ENCODE measurements at places on chromosomes 6 and 20.

DNA sequence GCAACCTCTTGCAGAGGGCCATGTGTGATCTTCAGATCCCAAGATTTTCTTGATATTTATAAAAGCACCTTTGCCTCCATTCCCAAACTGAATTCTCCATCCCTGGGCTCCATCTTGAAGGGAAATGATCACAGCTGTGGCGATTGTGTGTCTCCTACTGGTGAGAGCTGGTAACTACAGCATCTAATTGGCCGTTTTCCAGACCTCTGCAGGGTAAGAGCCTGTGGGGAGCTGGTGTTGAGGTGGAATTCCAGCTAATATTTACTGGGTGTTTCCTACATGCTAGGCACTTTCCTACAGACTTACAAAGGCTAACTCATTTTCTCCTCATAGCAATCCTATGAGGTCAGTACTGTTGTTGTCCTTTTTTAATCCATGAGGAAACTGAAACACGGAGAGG, 59.2 kb upstream of the FNDC1 start:
- peak; percentile 54 for DNase-seq

DNA sequence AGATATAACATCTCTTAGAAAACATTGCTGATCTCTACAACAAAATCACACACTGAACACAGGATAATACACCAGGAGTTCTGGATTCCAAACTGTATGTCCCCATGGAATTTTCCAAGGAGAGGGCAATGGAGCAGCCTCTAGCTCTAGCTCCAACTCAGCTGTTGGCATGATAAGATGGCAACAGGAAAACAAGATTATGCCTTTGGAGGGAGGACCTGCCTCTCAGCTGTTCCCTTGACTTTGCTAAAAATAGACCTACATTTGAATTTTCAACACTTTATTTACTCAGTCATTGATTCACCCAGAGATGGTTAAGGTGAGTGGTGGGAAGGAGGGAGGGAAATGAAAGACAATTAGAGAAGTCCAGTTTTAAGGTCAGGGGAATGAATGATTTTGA, 246.7 kb downstream of the ALDH8A1 start:
- DNase-seq, result no peak

DNA sequence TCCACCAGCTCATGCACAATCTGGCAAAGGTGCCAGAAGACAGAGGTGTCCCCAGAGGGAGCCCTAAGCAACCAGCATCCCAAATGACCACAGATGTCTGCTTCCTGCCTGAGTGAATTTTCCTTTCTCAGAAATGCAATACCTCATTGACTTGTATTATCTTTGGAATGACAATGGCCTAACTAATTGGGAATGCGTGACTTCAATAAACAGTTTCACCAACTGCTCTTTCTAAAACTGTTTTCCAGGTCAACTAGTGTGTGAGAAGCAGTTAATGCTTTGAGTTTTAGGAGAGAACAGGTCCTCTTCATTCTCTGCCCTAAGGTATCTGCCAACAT, 108.9 kb upstream of the SNX9 start:
- no peak for DNase-seq

DNA sequence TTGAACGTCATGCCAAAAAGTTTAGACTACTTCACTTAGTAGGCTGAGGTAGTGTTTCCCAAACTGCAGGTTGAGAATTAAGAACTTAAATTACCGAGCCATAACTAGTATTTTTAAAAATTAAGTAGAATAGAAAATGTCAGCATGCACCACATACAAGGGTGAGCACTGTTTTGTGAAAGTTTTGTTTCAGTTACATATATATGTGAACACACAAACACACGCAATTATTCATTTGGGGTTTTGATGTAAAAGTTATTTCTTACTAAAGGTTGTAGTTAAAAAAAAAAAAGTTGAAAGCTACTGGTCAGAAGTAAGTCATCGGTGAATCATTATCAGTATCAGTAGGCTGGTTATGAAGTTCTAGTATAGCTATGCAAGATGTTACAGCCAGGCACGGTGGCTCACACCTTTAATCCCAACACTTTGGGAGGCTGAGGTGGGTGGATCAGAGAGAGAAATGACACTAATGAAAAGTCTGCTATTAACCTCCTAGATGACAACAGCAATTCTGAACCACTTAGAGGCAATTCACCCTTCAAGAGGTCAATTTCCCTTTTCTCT, 24.1 kb downstream of the FASTKD5 start:
- peak; percentile 20 for DNase-seq

DNA sequence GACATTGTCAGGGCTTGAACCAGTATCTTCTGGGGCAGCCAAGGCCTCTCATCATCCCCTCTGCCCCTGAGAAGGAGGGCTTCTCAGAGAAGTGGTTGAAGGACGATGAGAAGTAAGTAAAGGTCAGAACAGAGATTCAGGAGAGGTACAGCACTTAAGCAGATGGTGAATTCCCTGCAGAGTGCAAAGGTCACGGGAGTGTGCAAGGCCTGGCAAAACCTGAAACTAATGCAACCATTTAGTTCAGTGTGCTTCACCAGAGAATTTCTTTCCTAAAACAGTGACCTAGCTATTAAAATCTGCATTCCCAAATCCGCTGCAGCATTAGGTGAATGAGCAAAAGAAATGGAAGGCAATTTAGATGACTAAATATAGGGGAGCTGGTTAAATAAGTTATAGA, 58.4 kb downstream of the TRERF1 start:
- DNase-seq, result no peak

- no peak for DNase-seq
Measured at GRCh38 chr20:13333793-13334192, 112.7 kb downstream of the ISM1 start.

GRCh38 chr20:55774628-55775027, 230.7 kb downstream of the CBLN4 start:
- no peak for DNase-seq

GRCh38 chr20:50415021-50415515, 95.1 kb upstream of the PTPN1 start:
- DNase-seq, result no peak
